ENCODE measurements at places on chromosomes 12 and 14.

DNA sequence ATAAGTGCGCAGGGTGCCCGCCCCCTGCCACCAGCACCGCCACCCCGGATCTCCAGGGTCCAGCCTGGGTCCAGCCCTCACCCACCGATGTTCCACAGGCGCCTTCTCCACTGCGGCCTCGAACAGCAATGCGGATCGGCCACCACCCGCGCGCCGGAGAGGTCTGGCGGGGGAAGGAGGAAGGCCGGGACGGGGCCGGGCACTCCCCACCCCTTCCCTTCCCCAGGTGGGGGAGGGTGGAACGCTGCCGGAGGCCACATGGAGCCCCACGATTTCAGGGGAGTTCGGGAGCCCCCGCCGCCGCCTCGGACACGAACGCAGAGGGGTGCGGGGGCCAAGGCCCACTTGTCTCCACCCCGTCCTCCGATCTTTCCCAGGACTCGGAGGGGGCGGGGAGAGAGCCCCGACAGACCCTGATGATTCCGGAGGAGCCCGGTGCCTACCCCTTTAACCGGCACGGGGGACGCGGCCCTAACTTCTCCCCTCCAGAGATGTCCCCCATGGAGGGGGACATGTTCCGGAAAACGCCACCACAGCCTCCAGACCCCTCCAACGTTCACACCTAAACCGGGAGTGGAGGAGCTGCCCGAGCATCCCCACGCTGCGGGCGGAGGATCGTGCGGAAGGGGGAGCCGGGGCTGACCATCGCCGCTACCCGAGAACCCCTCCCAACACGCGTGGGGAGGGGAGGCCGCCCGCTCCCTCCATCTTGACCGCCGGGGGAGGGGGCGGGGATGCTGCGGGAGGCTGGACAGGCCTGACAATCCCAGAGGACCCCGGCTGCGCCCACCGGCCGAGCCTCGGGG, 1.1 kb downstream of the ATXN2 start:
- DNase-seq, result peak; percentile 8

DNA sequence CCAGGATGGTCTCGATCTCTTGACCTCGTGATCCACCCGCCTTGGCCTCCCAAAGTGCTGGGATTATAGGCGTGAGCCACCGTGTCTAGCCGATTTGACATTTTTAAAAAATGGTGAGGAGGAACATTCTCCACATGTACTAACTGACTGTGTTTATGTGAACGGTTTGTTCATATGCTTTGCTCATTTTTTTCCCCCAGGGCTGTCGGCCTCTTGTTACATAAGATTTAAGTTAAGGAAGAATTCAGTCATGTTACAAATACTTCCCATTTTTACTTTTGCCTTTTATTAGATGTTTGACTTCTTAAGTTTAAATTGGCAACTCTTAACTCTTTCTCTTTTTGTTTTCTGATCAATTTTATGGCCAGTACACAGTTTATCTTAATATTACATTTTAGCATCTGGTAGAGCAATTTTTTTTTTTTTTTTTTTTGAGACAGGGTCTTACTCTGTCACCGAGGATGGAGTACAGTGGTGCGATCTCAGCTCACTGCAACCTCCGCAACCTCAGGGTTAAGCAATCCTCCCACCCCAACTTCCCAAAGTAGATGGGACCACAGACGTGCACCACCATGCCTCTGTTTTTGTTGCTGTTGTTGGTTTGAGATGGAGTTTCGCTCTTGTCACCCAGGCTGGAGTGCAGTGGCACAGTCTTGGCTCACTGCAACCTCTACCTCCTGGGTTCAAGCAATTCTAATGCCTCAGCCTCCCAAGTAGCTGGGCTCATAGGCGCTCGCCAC, 9.6 kb downstream of the GNS start:
- no peak for DNase-seq

DNA sequence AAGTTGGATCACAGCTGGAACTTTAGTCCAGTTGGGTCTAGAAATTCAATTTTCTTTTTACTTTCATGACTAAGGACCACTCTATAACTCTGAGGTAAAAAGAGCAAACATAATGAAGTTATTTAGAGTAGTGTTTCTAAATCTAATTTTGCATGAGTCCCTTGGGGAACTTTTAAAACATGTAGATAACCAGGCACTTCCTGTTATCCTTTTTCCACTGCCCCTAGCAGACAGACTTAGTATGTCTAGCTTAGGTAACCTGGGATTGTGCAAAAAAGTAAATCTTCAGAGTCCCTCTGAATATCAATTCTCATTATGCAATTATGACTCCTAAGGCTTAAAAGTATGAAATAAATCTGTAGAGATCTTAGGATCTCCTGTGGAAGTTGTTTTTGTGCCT, 371.2 kb downstream of the DIO2 start:
- no peak for DNase-seq

DNA sequence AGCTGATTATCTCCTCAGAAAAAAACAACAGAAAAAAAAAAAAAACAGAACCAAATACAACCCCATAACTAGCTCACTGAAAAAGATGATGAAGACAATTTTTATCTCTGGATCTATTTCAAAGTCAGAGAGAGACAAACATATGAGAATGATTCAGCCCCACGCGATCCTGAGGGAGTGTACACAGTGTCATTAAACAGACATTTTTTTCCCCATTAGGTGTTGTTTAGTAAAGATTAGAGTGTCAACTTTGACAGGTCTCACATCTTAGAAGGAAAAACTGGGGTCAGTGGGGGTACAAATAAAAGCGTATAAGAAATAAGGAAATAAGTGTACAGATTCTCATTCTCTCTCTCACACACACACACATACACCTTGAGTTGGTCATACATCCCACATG, 635.4 kb downstream of the NRXN3 start:
- no peak for DNase-seq

DNA sequence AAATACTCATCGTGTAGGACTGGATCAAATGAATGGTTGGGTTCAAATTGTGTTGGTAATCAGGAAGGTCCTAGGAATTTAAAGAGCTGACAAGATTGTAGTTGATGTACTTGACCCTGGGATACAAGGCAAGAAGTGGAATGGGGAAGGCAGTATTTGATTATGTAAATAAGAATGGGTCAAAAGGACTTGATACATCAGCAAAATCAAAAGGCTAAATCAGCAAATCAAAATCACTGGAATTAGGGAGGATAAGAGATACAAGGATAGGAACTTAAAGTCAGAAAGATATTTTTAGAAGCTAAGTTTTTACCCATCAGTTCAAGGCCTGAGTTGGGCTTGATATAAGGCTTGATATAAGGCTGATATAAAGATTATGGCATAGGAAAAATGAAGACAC, 65.8 kb downstream of the VEZT start:
- DNase-seq, result no peak

- no peak for DNase-seq
These were observed 96.3 kb upstream of the CCND2 start for GRCh38 chr12:4177262-4177661.

- DNase-seq, result no peak
These were observed 8.0 kb downstream of the AGAP2 start for GRCh38 chr12:57730336-57731067.

- no peak for DNase-seq
These were observed 19.0 kb downstream of the EML1 start for GRCh38 chr14:99812096-99812750.

- DNase-seq, result no peak
These were observed 8.4 kb upstream of the HHIPL1 start for GRCh38 chr14:99636487-99636886.

- no peak for DNase-seq
These were observed 26.4 kb upstream of the NUDT14 start for GRCh38 chr14:105207460-105207901.

Measured in stimulated activated CD4-positive, alpha-beta T cell treated with anti-CD3 and anti-CD28 coated beads, Interleukin-15, amount 100 ng/mL, for 48 hours (primary cell).